ENCODE measurements at places on chromosomes 6 and 20. TPM values are rescaled to one million over a fixed set of nuclear protein-coding genes. Genes with fewer than 3 reads are reported as not detected.

Gene ID4
- 10.2 TPM for total RNA-seq

Gene KCNG1
- 9.9 TPM for total RNA-seq

Gene MTG2
- 20.2 TPM for total RNA-seq

Gene GGTLC1
- total RNA-seq: not detected

Gene WTAP
- 71.0 TPM for total RNA-seq

Gene TGM2
- 9.6 TPM for total RNA-seq

Gene DAAM2
- total RNA-seq: 2.3 TPM

Gene NOTCH4
- 2.7 TPM for total RNA-seq
